ENCODE measurements at places on chromosomes 12 and 14.

DNA sequence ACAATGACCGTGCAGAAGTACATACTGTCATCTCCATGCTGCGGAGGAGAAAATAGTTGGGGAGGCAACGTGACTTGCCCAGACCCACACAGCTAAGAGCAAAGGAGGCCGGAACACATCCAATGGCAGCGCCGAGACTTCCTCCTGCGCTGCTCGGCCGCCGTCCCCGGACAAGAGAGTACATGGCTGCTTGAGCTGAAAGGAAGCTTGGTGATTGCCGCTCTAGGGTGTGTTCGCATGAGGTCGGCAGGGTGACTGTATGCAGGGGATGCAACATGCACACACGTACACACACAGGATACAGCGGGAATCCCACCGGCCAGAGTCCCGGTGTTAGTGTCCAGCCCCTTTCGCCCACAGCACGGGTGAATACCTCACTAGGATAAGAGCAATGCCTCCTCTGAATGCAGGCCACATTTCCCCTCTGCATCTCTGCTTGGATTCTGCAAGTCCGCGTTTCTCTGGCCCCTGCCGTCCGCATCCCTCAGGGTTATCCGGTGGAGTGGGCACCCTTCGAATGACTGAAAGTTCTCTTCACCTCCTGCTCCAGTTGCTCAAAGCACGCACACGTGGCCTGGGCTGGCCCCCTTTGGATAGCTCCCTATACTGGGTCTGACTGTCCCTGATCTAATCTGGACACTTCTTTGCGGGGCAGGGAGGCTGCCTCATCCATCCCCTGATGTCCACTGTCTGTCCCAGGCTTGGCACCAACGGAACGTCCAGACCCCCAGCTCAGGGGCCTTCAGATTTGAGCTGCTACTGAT is 78.8 kb downstream of the GSC start:
- DNase-seq = no peak

DNA sequence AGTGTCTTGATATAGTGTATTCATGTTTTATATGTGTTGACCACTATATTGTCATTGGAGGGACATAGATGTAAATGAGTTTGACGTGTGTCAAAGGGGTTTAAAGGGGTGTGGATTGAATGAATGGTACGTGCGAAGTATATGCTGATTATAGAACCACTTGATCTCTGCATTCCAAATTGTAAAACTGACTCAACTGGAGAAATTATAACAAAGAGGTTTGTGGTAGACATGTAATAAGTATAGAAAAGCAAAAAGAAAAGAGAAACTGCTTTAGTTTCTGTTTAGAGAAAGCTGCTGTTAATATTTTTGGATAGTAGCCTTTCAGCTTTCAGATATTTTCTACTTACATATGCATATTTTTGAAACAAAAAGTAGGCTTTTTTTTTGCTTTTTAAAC is 8.9 kb upstream of the MYRFL start:
- no peak for DNase-seq

DNA sequence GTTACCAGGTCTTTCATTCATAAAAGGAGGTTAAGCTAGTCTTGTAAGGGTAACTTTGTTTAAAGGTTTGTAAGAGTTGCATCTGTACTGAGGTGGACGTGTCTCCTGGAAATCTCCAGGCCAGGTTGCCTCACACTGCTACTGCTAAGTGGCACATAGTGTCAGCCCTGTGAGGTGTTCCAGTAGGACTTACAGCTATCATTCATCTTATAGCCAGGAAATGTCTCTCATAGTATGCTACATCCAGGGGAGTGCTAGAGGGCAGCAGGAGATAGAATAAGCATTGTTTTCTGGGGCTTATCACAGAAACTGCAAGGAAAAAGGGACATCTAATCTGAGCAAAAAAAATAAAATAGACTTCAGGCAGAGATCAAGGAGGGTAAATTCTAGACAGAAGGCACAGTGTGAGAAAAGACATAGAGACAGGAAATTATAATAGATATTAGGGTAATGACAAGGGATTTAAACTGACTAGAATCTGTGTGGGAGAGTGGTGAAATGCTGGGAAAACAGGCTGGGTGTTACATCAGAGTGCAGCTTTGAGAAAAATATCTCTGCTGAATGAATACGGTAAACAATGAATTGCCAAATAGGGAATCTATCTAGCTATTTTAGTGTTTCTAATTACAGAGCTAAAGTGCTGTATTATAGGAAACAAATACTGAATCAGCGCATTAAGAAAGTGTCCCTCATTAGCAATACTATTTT is 205.1 kb upstream of the ABCD2 start:
- no peak for DNase-seq

DNA sequence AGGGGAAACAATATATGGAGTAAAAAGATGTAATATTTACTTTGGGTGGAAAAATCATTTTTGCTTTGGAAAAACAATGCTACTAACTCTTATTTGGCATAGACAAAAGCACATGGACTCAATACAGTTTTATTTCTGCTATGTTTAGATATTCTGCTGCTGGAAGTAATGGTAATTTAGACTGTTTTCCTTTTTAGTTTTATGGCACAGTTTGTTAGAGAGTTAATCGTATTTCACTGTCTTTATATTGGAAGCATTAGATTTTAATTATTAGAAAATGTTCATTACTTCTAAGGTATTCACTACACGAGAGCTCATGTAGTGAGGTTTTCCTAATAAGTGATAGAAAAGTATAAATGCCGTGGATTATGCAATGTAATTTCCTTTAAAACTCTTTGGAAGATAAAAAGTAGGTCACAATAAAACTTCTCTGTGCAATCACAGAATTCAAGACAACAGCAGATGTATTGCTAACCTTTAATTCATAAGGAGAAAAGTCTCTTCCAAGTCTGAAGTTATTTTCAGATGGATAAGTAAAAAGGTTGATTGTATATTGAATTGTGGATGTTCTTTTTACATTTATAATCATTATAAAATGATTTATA is 851.8 kb downstream of the TMTC2 start:
- no peak for DNase-seq

- no peak for DNase-seq
These were observed 35.4 kb upstream of the LTA4H start for GRCh38 chr12:96070670-96071279.

GRCh38 chr12:105092336-105092735 is 8.1 kb upstream of the ALDH1L2 start:
- DNase-seq = no peak

GRCh38 chr12:100745378-100746071 is 49.1 kb upstream of the ANO4 start:
- no peak for DNase-seq

DNA sequence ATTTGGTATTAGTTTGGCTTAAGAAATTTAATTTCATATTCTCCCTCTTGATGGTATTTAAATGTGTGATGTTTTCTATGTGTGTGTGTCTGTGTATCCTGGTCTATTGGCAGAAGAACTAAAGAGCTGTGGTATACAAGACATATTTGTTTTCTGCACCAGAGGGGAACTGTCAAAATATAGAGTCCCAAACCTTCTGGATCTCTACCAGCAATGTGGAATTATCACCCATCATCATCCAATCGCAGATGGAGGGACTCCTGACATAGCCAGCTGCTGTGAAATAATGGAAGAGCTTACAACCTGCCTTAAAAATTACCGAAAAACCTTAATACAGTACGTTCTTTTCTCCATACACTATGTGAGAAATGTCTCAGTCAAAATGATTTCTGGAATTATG is 14.6 kb downstream of the CDKN3 start:
- no peak for DNase-seq

DNA sequence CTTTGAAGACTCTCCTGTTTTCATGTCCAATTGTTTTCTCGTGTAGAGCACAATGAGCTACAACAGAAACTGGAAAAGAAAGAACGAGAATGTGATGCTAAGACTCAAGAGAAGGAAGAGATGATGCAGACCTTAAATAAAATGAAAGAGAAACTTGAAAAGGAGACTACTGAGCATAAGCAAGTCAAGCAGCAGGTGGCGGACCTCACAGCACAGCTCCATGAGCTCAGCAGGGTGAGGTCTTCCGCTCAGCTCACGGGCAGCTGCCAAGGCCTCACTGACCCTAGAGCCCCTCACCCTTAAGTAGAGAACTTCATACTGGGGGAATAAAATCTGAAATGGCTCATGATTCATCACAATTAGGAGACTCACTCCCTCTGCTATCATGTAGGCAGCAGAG is 134.7 kb downstream of the GPR135 start:
- no peak for DNase-seq
